ENCODE measurements at places on chromosomes 13 and 19. TPM values are rescaled to one million over a fixed set of nuclear protein-coding genes. Genes with fewer than 3 reads are reported as not detected.

PLPP2 gene
- polyA plus RNA-seq: 5.8 TPM

OVOL3 gene
- polyA plus RNA-seq: 0.11 TPM

CCDC169 gene
- polyA plus RNA-seq: 0.23 TPM

KLK7 gene
- polyA plus RNA-seq: 5.0 TPM

GNG14 gene
- polyA plus RNA-seq: 0.14 TPM

CEACAM7 gene
- polyA plus RNA-seq: 1.8 TPM

DENND1C gene
- 46.6 TPM for polyA plus RNA-seq

DNA sequence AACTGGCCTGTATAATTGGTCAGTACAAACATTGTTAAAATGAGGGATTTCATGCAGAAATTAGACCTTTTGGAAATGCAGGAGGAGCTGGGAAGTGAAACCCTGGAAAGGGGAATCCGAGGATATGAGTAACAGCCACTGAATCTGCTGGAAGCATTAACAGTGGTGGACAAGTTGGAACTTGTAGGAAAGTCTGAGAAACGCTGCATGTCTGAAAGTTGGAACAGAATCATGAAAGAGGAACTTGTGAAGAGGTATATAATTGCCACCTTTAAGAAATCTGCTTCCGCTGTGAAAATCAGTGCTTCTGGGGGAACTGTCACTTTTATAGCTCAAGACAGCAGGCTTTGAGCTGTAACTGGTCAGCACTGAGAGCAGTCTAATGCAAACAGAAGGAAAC lies 716.5 kb upstream of the PRR20A start:
- DNase-seq: no peak

DNA sequence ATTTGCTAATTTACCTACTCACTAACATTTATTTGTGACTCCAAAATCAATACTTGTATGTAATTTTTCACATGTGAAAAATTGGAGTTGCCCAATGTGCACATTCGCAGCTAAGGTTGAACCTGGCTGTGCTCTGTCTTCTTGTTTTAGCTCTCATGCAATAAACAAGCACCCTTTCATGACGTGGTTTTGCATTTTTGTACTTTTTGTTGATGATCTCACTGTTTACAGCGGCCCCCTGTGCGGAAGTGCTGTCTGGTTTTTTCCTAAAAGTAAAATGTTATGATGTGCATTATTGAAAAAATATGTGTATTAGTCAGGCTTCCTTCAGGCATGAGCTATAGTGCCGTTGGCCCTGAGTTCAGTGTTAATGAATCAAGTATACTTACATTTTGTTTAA lies 18.1 kb downstream of the DGKH start:
- DNase-seq: no peak

- no peak for DNase-seq
Measured at GRCh38 chr19:45953676-45954075, 20.0 kb downstream of the NOVA2 start.

DNA sequence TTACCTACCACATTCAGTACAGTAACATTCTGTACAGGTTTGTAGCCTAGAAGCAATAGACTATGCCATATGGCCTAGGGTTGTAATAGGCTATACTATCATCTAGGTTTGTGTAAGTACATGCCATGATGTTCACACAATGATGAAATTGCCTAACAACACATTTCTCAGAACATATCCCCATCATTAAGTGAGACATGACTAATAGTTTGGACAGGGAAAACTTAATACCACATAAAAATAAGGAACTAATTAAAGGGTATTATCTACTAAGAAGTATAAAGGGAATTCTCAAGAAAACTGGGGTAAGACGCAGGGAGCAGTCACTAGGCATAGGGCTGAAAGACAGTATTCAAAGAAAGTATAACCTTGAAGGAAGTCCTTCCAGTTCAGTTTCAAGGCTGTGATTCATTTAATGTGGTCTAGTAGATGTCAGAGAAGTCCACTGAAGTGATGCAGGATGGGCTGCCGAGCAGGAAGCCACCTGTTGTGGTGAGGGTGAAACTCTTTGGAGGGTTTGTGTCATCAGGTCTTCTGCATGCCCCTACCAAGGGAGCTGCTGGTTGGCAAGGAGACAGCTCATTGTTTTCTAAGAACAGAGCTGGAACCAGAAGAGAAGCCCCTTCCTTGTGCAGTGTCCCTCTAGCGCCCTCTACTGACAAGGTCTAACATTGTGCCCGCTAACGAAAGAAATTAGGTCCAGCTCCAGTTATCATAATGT lies 122.9 kb downstream of the OLFM4 start:
- DNase-seq: peak; percentile 32

DNA sequence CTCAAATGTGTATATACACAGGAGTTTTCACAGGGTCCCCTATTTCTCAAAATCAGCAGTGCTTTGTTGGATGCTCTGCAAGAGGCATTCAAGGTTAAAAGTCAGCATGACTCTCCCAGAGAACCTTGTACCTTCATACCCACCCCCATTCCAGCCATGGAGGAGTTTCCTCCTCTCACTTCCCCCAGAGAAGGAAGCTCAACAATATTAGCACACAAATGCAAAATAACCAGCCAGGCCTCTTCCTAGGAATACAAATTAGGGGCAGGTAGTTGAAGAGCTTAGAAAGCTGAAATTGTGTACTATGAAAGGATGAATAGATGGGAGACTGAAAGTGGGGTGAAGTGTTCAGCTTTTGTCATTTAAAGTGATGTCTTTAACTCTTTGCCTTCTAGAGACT lies 43.8 kb downstream of the SPRY2 start:
- no peak for DNase-seq

DNA sequence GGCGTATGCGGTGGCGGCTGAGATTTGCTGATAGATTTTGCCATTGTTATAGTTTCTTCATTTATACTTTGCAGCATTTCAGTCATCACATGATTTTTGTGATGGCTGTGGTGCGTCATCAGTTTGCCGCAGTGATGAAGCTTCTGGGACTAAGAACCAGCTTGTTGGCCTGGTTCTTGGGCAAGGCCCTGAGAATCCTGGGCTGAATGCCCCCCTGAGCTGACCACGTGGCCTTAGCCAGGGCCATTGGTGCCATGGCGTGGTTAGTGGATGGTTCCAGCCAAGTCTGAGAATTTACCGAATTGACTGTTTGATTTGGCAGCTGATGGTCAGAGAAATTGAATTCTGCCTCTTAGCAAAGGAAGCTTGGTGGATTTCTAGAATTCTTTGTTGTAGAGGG lies 17.8 kb downstream of the GATAD2A start:
- no peak for DNase-seq

All from thymus (tissue), 14 donors.